Astrocyte (in vitro differentiated cells and primary cell): ENCODE measurements at places on chromosomes 7 and 10. TPM values are rescaled to one million over a fixed set of nuclear protein-coding genes. Genes with fewer than 3 reads are reported as not detected.

DNA sequence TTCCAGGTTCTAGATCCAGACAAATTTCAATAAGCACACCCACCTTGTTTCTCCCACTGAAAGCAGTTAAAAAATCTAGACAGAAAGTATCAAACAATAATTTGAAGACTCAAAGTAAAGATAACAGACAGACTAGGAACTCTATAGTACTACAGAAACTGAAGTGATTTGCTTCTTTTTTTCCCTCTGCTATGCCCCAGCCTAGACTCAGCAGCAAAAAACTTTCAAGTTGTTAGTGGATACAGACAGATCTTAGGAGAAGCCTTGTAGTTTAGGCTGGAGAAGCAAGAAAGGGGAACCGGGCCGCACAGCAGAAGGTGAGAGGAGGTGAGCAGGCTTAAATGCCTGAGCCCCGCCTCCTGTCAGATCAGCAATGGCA, 65.1 kb downstream of the IGF2BP3 start:
- H3K4me3 ChIP-seq, result no peak overlapping the region
- no peak overlapping the region for H3K27ac ChIP-seq
- no peak for DNase-seq

- no peak overlapping the region for H3K27ac ChIP-seq
- DNase-seq, result peak; percentile 64
- peaks cover 1% of the 10 kb centered on the region for H3K27me3 ChIP-seq
Observed at GRCh38 chr7:29370531-29371314, 176.1 kb downstream of the CHN2 start.

DNA sequence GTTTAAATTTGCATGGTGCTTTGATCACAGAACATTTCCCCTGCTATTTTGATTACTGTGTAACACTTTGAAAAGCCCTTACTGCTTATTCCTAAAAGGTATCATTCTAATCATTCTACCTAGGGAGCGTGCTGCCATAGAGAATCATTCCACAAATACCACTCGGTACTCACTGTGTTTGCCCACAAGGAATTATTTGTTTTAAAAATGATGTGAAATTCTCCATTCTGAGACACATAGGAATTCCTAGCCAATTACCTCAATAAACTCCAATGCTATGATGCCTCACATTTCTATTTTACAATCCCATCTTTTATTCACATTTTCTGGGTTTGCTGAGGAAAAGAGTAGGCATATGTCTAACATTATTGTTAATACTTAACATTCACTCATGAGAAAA, 16.2 kb upstream of the TES start:
- H3K36me3 ChIP-seq, result no peaks in the 10 kb centered on the region
- H3K4me3 ChIP-seq, result no peak overlapping the region
- peaks cover 15% of the 10 kb centered on the region for H3K4me1 ChIP-seq
- peak; percentile 68 for DNase-seq
- H3K27me3 ChIP-seq, result no peaks in the 10 kb centered on the region

GRCh38 chr10:31612082-31612481, 293.1 kb downstream of the ZEB1 start:
- no peak overlapping the region for H3K4me3 ChIP-seq
- H3K27ac ChIP-seq, result no peak overlapping the region
- H3K36me3 ChIP-seq, result no peaks in the 10 kb centered on the region
- no peaks in the 10 kb centered on the region for H3K27me3 ChIP-seq
- no peaks in the 10 kb centered on the region for H3K4me1 ChIP-seq
- DNase-seq, result peak; percentile 29

- no peak for DNase-seq
- H3K4me1 ChIP-seq, result peaks cover 14% of the 10 kb centered on the region
- H3K27ac ChIP-seq, result no peak overlapping the region
Observed at GRCh38 chr10:917999-918398, 13.5 kb downstream of the LARP4B start.

- H3K4me3 ChIP-seq, result no peak overlapping the region
- H3K4me1 ChIP-seq, result no peaks in the 10 kb centered on the region
- peaks cover 10% of the 10 kb centered on the region for H3K36me3 ChIP-seq
- no peaks in the 10 kb centered on the region for H3K27me3 ChIP-seq
Observed at GRCh38 chr7:139068544-139069399, 32.9 kb upstream of the ZC3HAV1L start.

DNA sequence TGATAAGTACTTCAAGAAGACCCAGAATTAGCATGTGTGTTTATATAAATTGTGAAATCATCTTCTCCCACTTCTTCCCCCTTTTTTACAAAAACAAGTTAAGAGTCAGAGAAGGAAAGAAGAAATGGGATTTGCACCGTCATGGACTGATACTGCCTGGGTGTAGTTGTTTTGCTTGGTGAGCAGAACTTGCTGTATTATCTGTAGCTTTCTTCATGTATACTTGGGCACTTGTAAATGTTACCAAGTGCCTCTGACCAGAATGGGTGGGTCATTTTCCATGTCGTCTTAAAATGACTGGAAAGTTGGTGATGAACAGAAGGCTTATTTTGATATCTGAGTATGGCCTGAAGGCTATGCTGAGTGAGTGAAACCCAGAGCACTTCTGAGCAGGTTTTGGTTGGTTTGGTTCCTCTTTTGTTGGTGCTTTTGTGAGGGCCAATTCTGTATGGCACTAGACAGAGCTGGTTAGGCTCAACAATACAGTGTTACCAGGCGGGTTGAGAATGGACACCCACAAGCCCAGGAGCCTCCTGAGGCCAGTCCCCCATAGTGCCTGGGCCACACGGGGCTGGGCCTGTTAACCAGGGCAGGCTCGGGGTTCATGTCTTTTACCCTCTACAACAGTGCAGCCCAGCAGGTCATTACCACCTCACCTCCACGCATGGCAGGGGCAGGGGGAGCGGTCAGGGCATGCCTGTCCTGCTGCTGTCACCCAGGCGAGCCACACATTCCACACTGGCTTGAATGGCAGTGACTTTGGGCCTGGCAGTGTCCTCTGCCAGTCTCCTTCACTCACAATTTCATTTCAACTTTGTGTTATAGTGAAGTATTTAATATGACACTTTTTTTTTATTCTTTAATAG, 115.1 kb downstream of the CCNY start:
- no peaks in the 10 kb centered on the region for H3K27me3 ChIP-seq
- no peak for DNase-seq
- no peaks in the 10 kb centered on the region for H3K36me3 ChIP-seq
- H3K27ac ChIP-seq, result no peak overlapping the region
- H3K4me1 ChIP-seq, result peaks cover 44% of the 10 kb centered on the region
- no peak overlapping the region for H3K4me3 ChIP-seq

GRCh38 chr7:69419934-69420333, 178.3 kb upstream of the AUTS2 start:
- peak; percentile 57 for DNase-seq
- no peak overlapping the region for H3K27ac ChIP-seq
- no peaks in the 10 kb centered on the region for H3K36me3 ChIP-seq
- no peaks in the 10 kb centered on the region for H3K27me3 ChIP-seq
- H3K4me1 ChIP-seq, result no peaks in the 10 kb centered on the region

GRCh38 chr10:12042409-12042796, 206 bp downstream of the UPF2 start:
- H3K4me1 ChIP-seq, result peaks cover 11% of the 10 kb centered on the region
- DNase-seq, result no peak
- peak overlapping the region; percentile 100 for H3K27ac ChIP-seq
- H3K36me3 ChIP-seq, result no peaks in the 10 kb centered on the region
- peaks cover under 1% of the 10 kb centered on the region for H3K27me3 ChIP-seq

GRCh38 chr7:41238851-41239331, 464.0 kb downstream of the INHBA start:
- no peaks in the 10 kb centered on the region for H3K36me3 ChIP-seq
- H3K4me1 ChIP-seq, result no peaks in the 10 kb centered on the region
- H3K27ac ChIP-seq, result no peak overlapping the region
- no peak overlapping the region for H3K4me3 ChIP-seq
- DNase-seq, result peak; percentile 33

- peak overlapping the region; percentile 95 for H3K27ac ChIP-seq
- H3K4me1 ChIP-seq, result peaks cover 21% of the 10 kb centered on the region
- no peaks in the 10 kb centered on the region for H3K27me3 ChIP-seq
- no peaks in the 10 kb centered on the region for H3K36me3 ChIP-seq
- peak; percentile 89 for DNase-seq
Observed at GRCh38 chr7:47941136-47941844, 7.0 kb downstream of the PKD1L1 start.

GRCh38 chr10:117313641-117314040, 61.6 kb downstream of the PDZD8 start:
- no peak overlapping the region for H3K27ac ChIP-seq
- H3K4me3 ChIP-seq, result no peak overlapping the region
- DNase-seq, result no peak
- H3K36me3 ChIP-seq, result no peaks in the 10 kb centered on the region
- no peaks in the 10 kb centered on the region for H3K27me3 ChIP-seq

- H3K36me3 ChIP-seq, result no peaks in the 10 kb centered on the region
- H3K27ac ChIP-seq, result no peak overlapping the region
- H3K4me1 ChIP-seq, result no peaks in the 10 kb centered on the region
- no peak for DNase-seq
Observed at GRCh38 chr7:16045296-16045695, 358.8 kb upstream of the MEOX2 start.

PODXL gene
- 29.9 and 47.1 TPM in 2 replicates for total RNA-seq

CRYGN gene
- not detected in 2 replicates for total RNA-seq

FEZF1 gene
- 0.29 and 0.61 TPM in 2 replicates for total RNA-seq

LRRC17 gene
- total RNA-seq, result 61.2 and 63.4 TPM in 2 replicates

MYL10 gene
- total RNA-seq, result 0.73 and 2.8 TPM in 2 replicates

ANKRD30A gene
- total RNA-seq, result not detected in 2 replicates

FASTK gene
- 56.1 and 61.6 TPM in 2 replicates for total RNA-seq

TMEM243 gene
- total RNA-seq, result 25.4 and 28.3 TPM in 2 replicates
